Immature natural killer cell (primary cell): ENCODE measurements at places on chromosomes 1 and 21.

DNA sequence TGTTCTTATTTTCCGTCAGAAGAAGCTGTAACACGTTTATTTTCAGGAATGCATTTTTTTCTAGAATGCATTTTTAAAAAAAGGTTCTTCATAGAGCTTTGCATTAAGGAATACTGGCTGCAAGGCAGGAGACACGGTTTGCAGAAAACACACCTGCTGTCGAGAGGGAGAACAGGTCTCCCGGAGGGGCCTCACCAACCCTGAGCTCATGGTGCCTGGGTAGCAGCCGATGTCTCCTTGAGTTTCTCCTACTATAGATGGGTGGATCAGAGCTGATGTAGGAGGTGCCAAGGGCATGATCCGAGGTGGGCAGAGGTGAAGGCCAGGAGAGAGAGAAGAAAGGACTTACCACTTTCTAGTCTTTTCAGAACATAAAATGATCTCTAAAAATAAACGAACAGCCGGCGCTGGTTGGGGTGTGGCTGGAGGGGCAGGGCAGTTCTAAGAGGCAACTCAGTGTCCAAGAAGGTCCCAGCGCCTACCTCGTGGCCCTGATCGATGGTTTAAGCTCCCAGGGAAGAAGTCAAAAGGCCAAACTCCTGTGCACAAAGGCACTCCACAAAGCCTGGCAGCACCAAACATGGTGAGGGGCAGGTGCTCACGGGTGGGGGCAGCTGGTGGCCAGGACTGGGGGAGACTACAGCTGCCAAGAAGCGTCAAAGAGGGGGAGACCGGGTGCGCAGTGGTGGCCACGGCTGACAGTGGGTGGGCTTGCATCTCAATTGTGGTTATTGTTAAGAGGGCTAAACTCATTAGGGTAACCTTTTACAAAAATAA, 12.2 kb downstream of the MORN1 start:
- no peak overlapping the region for H3K27ac ChIP-seq
- H3K4me3 ChIP-seq, result no peak overlapping the region
- H3K27me3 ChIP-seq, result peaks cover 4% of the 10 kb centered on the region
- no peaks in the 10 kb centered on the region for H3K36me3 ChIP-seq

DNA sequence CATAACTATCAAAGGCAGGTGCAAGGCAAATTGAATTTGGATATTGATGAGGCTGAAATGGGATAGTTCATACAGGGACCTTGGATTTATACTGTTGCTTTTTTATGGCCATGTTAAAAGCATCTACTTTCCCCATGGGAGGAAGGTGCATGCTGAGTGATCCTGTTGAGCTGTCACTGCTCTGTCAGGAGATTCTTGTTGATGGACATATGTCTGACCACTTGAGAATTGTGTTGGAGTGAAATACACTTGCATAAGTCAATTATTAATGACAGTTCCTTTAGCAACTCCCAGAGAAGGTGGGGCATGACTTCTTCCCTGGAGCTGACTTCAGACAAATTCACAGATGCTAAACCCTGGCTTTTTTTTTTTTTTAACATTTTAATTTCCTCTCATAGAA, 58.4 kb upstream of the DYNLT5 start:
- no peak for DNase-seq
- H3K4me3 ChIP-seq, result no peak overlapping the region
- no peak overlapping the region for H3K27ac ChIP-seq
- peaks cover 6% of the 10 kb centered on the region for H3K4me1 ChIP-seq

GRCh38 chr1:29642519-29642918, 406.2 kb downstream of the PTPRU start:
- H3K36me3 ChIP-seq, result no peaks in the 10 kb centered on the region
- no peak for DNase-seq
- no peak overlapping the region for H3K4me3 ChIP-seq
- no peak overlapping the region for H3K27ac ChIP-seq
- peaks cover 4% of the 10 kb centered on the region for H3K27me3 ChIP-seq

GRCh38 chr1:46171351-46171750, 3.5 kb upstream of the TSPAN1 start:
- H3K4me3 ChIP-seq, result no peak overlapping the region
- DNase-seq, result no peak
- peaks cover 16% of the 10 kb centered on the region for H3K4me1 ChIP-seq
- H3K27me3 ChIP-seq, result peaks cover 1% of the 10 kb centered on the region

DNA sequence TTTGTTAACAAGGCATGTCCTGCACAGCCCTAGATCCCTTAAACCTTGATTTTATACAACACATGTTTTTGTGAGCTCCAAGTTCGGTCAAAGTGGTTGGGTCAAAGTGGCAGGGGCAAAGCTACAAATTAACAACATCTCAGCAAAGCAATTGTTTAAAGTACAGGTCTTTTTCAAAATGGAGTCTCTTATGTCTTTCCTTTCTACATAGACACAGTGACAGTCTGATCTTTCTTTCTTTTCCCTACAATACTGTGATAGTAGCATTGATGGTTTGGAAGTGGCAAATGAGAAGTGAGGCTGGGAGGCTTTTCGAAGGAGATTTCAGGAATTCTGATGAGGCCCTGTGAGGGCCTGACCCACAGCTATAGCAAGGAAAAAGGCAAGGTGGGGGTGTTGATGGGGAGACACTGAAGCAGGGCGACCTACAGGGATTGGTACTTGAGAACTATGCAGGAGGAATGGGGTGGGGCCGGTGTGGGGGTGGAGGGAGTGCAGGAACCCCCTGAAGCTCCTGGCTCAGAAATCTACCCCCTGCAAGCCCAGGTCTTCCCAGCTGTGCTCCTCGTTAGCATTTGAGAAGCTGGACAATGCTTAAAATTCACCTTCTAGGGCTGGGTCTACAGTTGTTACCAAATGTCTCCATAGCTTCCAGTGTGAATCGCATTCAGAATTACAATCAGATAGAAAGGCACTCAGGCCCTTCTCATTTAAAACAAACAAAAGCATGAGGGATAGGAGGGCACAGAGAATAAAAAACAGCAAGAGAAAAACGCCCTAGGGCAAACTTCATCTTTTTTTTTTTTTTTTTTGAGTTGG, 102.6 kb upstream of the PPM1J start:
- no peak overlapping the region for H3K27ac ChIP-seq
- no peaks in the 10 kb centered on the region for H3K36me3 ChIP-seq
- H3K4me3 ChIP-seq, result no peak overlapping the region

DNA sequence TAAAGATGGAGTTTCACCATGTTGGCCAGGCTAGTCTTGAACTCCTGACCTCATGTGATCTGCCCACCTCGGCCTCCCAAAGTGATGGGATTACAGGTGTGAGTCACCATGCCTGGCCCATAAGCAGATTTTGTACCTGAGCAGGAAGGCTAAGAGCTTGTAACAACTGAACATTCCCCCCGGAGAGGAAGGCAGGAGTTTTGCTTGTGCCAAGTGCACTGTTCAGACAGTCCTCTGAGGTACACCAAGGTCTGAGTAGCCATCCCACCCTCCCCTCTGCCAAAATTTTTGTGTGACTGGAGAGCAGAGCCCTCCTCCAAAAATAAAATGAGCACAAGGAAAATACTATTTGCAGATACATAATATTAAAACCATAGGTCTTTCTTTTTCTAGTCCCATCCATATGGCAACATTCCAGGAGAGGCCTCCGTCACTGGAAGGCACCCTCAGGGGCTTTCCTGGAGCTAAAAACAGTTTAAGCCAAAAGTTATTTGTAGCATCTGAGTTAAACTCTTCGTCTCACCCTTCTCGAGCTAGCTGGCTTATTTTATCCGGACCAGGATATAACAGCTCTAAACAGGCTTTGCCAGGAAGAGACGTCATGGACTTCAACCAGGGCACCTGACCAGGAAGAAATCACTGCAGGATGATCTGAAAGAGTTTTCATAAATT, 27.2 kb downstream of the CAPN2 start:
- peaks cover 10% of the 10 kb centered on the region for H3K4me1 ChIP-seq
- no peak for DNase-seq
- peaks cover 1% of the 10 kb centered on the region for H3K27me3 ChIP-seq

DNA sequence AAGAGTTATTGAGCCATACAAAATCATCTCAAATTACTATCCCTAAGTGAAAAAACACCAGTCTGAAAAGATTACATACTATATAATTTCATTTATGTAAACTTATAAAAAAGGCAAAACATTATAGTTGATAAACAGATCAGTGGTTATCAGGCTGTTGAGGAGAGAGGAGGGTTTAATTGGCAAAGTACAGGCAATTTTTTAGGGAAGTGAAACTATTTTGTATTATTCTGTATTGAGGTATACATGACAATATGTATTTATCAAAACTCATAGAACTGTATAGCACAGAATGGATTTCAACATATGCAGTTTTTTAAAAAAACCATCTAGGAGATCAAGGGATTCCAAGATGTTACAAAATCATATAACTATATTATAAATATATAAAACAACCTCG, 403.7 kb downstream of the LTN1 start:
- peak overlapping the region; percentile 10 for H3K27ac ChIP-seq
- no peak overlapping the region for H3K4me3 ChIP-seq
- H3K36me3 ChIP-seq, result peaks cover 17% of the 10 kb centered on the region
- peaks cover 3% of the 10 kb centered on the region for H3K4me1 ChIP-seq
- H3K27me3 ChIP-seq, result peaks cover 1% of the 10 kb centered on the region

DNA sequence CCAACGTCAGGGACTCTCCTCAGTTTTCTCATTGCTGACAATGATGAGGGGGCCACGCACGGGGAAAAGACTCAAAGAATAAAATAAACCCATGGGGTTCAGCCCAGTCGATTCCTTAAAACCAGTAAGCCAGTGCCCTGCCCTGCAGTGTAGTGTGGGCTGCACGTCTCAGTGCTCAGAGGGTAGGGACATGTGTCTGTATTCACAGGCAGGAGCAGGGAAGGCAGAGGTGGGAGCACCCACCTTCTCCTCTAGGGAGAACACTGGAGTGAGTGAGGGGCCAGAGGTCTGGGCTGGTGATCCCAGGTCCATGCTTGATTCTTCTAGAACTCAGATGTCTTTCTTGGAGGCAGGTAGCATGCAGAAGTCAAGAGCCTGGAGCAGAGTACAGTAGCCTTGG, 303.6 kb downstream of the MATN1 start:
- H3K27ac ChIP-seq, result no peak overlapping the region
- peaks cover 2% of the 10 kb centered on the region for H3K27me3 ChIP-seq
- no peaks in the 10 kb centered on the region for H3K4me1 ChIP-seq

- H3K36me3 ChIP-seq, result no peaks in the 10 kb centered on the region
- DNase-seq, result no peak
- no peak overlapping the region for H3K27ac ChIP-seq
- H3K27me3 ChIP-seq, result peaks cover 1% of the 10 kb centered on the region
- H3K4me3 ChIP-seq, result no peak overlapping the region
These were observed 239.5 kb upstream of the LRRC7 start for GRCh38 chr1:69328186-69328585.

DNA sequence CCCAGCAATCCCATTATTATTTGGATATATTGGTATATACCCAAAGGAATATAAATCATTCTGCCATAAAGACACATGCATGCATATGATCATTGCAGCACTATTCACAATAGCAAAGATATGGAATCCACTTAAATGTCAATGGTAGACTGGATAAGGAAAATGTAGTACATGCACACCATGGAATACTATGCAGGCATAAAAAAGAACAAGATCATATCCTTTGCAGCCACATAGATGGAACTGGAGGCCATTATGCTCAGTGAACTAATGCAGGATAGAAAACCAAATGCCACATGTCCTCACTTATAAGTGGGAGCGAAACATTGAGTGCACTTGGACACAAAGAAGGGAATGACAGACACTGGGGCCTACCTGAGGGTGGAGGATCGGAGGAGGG, 24.6 kb downstream of the KAZN start:
- no peak overlapping the region for H3K4me3 ChIP-seq
- peaks cover 8% of the 10 kb centered on the region for H3K27me3 ChIP-seq
- DNase-seq, result no peak
- H3K4me1 ChIP-seq, result no peaks in the 10 kb centered on the region

- H3K4me1 ChIP-seq, result no peaks in the 10 kb centered on the region
- H3K27ac ChIP-seq, result no peak overlapping the region
- no peak overlapping the region for H3K4me3 ChIP-seq
- H3K36me3 ChIP-seq, result no peaks in the 10 kb centered on the region
These were observed 149.3 kb downstream of the ZC3H11B start for GRCh38 chr1:219463636-219464035.
